T-helper 1 cell (primary cell): ENCODE measurements at places on chromosomes 1 and 21.
A peak's percentile ranks its signal among the peaks of the same experiment; 100 is the strongest.

GRCh38 chr1:63674238-63674864, 81.1 kb downstream of the PGM1 start:
- no peak for DNase-seq

GRCh38 chr1:38858833-38859560, 575 bp downstream of the RRAGC start:
- peak; percentile 35 for DNase-seq

DNA sequence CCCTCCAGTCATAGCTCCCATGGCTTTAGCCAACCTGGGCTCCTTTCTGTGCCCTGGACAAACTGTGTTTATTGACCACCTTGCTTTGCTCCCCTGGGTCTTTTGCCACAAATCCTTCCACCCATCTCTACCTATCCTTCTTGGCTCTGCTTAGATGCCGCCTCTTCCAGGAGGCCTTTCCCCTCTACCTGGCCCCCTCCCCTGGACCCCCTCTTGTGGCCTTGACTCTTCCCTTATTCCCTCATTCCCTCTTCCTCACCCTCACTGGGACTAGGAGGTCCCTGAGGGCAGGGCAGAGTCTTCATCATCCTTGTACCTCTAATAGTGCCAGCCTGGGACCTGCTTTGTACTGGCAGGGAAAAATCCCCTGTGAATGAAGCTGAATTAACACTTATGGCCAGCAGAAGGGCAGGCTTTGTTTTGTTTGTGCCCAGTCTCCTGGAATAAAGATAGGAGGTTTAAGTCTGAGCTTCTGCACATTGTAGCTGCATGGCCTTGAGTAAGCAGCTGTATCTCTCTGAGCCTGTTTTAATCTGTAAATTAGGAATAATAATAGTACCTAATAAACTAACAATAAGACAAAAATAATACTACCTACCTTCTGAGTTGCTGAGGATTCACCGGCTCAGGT, 13.7 kb downstream of the PTPRU start:
- no peak for DNase-seq

GRCh38 chr1:161382214-161383019, 14.7 kb upstream of the CFAP126 start:
- no peak for DNase-seq

DNA sequence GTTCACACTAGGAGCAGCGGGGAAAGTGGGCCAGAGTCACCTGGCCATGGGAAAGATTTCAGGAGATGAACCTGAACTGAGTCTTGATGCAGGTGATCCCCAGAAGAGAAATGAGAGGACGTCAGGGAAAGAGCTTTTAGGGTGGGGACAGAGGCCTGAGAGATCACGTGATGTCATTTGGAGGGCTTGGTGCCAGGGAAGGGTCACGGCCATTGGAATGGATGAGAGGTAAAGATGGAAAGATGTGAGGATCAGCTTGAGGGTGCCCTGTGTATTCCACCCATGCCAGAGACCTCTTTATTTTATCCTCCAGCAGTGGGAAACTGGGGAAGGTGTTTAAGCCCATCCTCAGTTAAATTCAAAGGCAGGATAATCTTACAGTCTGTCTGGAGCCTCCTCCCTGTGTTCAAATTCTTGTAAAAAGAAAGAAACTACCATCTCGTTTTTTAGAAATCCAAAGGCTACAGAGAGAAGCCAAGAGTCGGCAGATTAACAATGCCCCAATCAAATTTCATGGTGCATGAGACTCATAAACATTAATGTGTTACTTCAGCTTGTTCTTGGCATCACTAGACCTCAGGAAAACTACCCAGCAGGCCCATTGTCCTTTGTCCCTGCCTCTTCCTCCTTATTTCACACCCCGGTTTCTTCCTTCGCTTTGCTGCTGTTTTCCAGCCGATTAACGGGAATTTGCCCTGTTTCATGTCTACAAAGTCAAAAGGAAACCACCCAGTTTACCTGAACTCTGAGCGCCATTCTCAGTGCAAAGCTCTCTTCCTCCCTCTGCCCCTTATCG, 93.1 kb upstream of the LRRC8D start:
- no peak for DNase-seq

- peak; percentile 60 for DNase-seq
These were observed at the start of gene SH2D5 for GRCh38 chr1:20732588-20733359. SH2D5 (minus strand) TSS chr1:20732703; CDS start chr1:20728044, 4,659 bp downstream.

DNA sequence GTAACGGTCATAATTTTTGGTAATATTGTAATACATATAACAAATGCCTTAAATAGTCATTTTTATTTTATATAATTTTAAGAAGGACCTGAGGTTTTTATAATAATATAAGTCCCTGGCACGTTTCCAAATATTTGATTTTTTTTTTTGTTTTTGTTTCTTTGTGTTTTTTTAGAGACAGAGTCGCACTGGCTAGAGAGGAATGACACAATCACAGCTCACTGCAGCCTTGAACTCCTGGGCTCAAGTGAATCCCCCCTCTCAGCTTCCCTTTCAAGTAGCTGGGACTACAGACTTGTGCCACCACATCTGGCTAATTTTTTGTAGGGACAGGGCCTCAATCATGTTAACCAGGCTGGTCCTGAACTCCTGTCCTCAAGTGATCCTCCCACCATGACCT, 29.7 kb downstream of the ARHGAP29 start:
- DNase-seq: no peak

GRCh38 chr1:65297706-65298105, 11.6 kb upstream of the DNAJC6 start:
- DNase-seq: no peak

GRCh38 chr1:229694053-229694693, 68.1 kb downstream of the URB2 start:
- no peak for DNase-seq

GRCh38 chr1:243396424-243396823, 140.6 kb downstream of the SDCCAG8 start:
- no peak for DNase-seq

- peak; percentile 85 for DNase-seq
These were observed 1.2 kb downstream of the FAM167B start for GRCh38 chr1:32247983-32248889.

DNA sequence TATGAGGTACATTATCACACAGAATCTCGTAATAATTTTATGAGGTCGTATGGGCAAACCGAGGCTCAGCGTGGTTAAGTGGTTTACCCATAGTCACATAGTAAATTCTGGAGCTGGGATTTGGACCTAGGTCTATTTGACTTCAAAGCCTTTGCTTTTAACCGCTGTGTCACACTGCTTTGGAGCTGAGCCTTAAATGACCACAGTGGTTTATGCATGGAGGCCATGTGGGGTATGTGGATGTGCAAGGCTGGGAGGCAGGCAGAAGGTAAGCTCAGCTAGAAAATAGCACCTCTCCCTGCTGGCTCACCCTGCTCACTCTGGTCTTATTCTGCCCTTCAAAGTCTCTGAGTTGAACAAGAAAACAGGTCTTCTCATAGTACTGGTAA, 269.5 kb downstream of the TRABD2B start:
- no peak for DNase-seq

DNA sequence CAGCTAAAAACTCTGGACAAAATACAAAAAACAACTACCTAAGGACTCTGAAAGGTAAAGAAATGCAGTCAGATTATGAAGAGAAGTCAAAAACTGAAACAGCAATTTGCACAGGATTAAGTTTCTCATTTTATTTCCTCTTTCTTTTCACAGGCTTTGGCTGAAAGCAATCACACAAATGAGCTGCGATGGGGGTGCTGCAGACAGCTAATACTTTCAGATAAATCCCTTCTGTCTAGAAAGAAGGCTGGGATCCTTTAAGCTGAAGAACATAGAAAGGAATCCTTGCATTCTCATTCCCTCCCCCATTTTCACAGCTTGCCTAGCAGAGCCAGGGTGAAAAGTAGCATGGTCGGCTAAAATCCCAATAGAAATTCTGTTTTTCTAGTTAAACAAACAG, 32.0 kb upstream of the PRDX6 start:
- no peak for DNase-seq

GRCh38 chr1:8430476-8430875, 112.6 kb downstream of the SLC45A1 start:
- DNase-seq: peak; percentile 68

GRCh38 chr1:233244183-233244582, 51.3 kb downstream of the PCNX2 start:
- no peak for DNase-seq

- DNase-seq: no peak
These were observed 44.9 kb downstream of the C1orf198 start for GRCh38 chr1:230823426-230823825.

GRCh38 chr21:29233611-29234540, 64.8 kb upstream of the BACH1 start:
- DNase-seq: peak; percentile 56

- DNase-seq: no peak
These were observed 145.6 kb upstream of the C21orf91 start for GRCh38 chr21:17964716-17965115.

DNA sequence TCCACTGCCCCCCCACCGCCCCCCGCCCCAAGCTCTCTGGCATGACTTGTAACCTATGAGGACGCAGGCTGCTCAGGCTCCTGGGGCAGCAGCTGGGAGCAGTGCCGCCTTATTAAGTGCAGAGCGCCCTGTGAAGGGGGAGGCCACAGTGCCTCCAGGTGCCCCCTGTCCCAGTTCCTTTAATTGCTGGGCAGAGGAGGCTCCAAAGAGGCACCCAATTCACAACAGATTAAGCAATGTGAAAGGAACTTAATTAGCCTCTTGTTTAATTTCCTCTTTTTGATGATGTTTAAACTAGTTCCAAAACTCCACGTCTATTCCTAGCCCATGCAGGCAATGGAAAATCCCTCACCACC, 3.0 kb downstream of the RXFP4 start:
- DNase-seq: no peak

GRCh38 chr1:42420121-42420520, 35.7 kb downstream of the ZMYND12 start:
- no peak for DNase-seq

DNA sequence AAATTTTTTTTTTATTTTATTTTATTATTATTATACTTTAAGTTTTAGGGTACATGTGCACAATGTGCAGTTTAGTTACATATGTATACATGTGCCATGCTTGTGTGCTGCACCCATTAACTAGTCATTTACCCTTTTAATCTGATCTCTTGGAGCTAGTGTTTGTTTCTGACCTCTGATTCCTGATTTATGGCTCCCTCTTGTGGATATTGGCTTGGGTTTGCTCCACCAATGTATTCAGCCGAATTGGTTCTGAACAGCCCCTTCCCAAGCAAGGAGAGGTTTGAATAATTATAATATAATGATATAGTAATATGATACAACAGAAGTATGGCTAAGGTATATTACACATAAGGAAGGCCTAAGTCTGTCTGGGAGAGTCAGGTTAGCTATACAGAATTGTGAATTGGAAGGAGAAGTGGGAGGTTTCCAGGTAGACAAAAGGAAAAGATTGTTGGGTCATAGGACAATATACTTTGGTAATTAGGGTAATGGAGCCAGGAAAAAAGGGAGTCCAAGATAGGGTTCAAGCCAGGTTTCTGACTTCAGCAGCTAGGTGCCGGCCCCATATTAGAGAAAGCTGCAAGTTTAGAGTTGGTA, 53.1 kb upstream of the HMCN1 start:
- DNase-seq: no peak

DNA sequence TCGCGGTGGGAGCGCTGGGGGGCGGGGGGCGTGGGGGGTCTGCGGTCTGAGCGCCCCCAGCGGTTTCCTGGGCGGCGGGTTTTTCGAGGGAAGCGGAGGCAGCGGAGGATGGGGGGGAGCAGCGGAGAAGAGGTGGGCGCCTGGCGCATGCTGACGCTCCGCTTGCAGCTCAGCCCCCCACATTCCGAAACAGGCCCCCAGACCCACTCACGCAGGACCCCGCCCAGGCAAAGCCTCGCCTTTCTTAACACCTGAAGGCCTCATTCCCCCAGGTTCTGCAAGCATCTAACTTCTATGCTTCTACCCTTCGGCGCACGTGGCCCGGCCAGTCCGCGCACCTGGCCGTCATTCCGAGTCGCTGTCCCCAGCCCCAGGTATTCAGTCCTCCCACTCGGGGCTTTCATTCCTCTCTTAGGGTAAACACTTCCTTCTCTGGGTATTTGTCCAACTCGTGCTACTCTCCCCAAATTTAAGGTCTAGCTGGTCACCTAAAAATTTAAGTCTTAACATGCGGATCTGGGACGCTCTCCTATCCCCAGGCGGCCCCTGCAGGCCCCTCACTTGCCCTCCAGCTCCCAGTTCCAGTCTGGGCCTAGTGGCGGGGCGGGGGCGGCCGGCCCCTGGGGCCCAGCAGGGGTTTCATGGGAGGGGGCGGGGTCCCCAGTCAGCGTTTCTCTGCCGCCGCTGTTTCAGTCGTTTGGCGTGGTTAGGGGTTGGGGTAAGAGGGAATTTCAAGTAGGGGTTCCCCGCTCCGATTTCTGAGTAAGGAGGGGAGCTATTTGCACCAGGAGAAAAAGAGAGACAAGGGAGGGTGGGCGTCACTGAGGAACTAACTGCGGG, 2.8 kb upstream of the ZBTB7B start:
- no peak for DNase-seq

DNA sequence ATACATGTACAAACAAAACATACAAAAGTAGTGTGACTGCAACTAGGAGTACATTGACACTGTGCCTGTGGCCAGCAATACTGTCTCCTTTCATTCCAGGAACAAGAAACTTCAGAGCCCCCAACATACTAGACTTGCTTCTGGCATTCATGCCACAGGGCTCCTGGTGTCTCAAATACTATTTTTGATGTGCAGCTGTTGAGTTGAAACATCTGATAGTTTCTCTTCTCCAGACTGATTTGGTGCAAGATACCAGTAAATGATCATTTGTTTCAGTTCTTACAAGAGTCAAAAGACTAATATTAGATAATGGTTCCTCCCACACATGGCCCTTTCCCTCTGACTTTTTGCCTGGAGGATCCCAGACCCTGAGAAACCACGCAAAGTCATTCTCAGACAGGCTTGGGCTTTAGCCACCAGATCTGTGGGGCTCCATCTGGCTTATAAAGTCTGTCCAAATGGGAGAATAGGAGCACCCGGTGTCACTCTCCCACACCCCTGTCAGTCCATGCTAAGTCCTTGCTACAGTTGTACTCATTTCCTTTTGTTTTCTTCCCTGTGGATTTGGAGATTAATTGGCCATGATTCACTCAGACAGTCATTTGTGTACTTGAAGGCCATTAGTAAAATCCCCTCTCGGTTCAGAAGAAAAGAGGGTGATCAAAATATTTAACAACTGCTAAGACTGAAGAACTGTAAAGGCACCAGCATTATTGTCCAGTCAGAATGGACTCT, 163.5 kb upstream of the RUNX1 start:
- no peak for DNase-seq

GRCh38 chr1:184492536-184492935, 105.7 kb downstream of the C1orf21 start:
- no peak for DNase-seq

GRCh38 chr21:38930853-38931252, 125.1 kb downstream of the ETS2 start:
- no peak for DNase-seq

- peak; percentile 32 for DNase-seq
These were observed at the start of gene TMCO4 for GRCh38 chr1:19799230-19800075. TMCO4 (minus strand) TSS chr1:19799916; CDS start chr1:19780758, 19,158 bp downstream.
